IMR-90 (cell line): ENCODE measurements at places on chromosomes 4 and X. TPM values are rescaled to one million over a fixed set of nuclear protein-coding genes. Genes with fewer than 3 reads are reported as not detected.

GRCh38 chrX:115344885-115345614 is 55.5 kb downstream of the LUZP4 start:
- peak overlapping the region; percentile 76; the same call in 1 of the 2 replicates for H3K27ac ChIP-seq
- DNase-seq = peak; percentile 95
- H3K27me3 ChIP-seq = no peaks in the 10 kb centered on the region
- H3K4me1 ChIP-seq = no peaks in the 10 kb centered on the region; the same call in 1 of the 2 replicates

- peak overlapping the region; percentile 47 for H3K4me3 ChIP-seq
- peaks cover 2% of the 10 kb centered on the region; the same call in 1 of the 2 replicates for H3K4me1 ChIP-seq
- H3K36me3 ChIP-seq = no peaks in the 10 kb centered on the region
- peak overlapping the region; percentile 67 for H3K27ac ChIP-seq
- DNase-seq = no peak
- H3K27me3 ChIP-seq = peaks cover 4% of the 10 kb centered on the region; the same call in 1 of the 2 replicates
These were observed 44.2 kb downstream of the ZNF185 start for GRCh38 chrX:152942077-152942442.

- no peak overlapping the region for H3K4me3 ChIP-seq
- no peak overlapping the region for H3K27ac ChIP-seq
- no peaks in the 10 kb centered on the region for H3K27me3 ChIP-seq
- H3K36me3 ChIP-seq = no peaks in the 10 kb centered on the region
- no peak for DNase-seq
These were observed 115.5 kb downstream of the ARX start for GRCh38 chrX:24900234-24900633.

- no peak overlapping the region for H3K27ac ChIP-seq
- DNase-seq = no peak
- no peak overlapping the region for H3K4me3 ChIP-seq
- no peaks in the 10 kb centered on the region for H3K36me3 ChIP-seq
These were observed 201.1 kb downstream of the STPG2 start for GRCh38 chr4:97942137-97942536.

DNA sequence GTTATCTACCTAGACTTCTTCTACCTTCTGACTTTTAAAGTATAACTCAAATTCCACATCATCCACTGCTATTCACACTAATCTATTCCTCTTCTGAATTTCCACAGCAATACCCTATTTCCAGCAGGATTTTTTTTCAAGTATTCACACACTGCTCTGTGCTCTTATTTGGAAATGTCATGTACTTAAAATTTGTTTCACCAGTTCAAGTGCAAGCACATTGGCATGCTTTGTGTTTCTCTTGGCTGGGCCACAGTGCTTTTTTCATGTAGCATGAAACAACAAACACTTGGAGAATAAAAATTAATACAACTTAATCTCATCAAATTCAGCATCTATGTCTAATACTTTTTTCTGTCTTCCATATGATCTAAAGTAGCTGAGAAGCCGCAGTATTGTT is 161.8 kb upstream of the PCDH18 start:
- H3K4me1 ChIP-seq = no peaks in the 10 kb centered on the region; the same call in 1 of the 2 replicates
- H3K36me3 ChIP-seq = no peaks in the 10 kb centered on the region
- no peaks in the 10 kb centered on the region for H3K27me3 ChIP-seq
- no peak overlapping the region; the same call in 1 of the 2 replicates for H3K27ac ChIP-seq
- no peak overlapping the region for H3K4me3 ChIP-seq
- no peak for DNase-seq

CC2D2A gene
- polyA plus RNA-seq = 16.7 and 20.8 TPM in 2 replicates

SSX2 gene
- not detected in 2 replicates for polyA plus RNA-seq

DNA sequence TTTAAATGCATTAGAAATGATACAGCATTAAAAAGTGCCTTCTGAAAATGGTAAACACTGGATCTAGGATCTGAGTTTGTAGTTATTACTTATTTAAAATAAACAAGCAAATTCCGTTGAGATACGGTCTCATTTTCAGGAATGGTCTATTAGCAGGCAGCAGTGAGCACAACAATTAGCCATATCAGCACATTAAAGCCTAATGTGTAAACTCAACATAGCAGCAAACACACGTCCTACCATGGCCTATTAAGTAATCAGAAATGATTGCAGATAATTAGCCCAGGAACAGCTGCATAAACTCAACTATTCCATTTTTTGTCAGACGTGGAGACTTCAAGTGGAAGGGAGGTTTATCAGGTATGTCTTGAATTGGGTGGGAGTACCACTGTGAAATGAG is 61.8 kb downstream of the NEIL3 start:
- peaks cover 2% of the 10 kb centered on the region; the same call in 1 of the 2 replicates for H3K4me1 ChIP-seq
- H3K27me3 ChIP-seq = no peaks in the 10 kb centered on the region
- H3K27ac ChIP-seq = no peak overlapping the region
- no peaks in the 10 kb centered on the region for H3K36me3 ChIP-seq

VSIG1 gene
- not detected in 2 replicates for polyA plus RNA-seq

CENPVL3 gene
- polyA plus RNA-seq = not detected in 2 replicates

KLF8 gene
- polyA plus RNA-seq = 0.07 TPM in 2 replicates

GRCh38 chr4:7073526-7074390 is 5.9 kb upstream of the GRPEL1 start:
- H3K27ac ChIP-seq = no peak overlapping the region
- H3K4me3 ChIP-seq = no peak overlapping the region
- peaks cover 5% of the 10 kb centered on the region; the same call in 1 of the 2 replicates for H3K4me1 ChIP-seq
- peak; percentile 42 for DNase-seq
- H3K36me3 ChIP-seq = no peaks in the 10 kb centered on the region

- DNase-seq = no peak
- H3K4me3 ChIP-seq = no peak overlapping the region
- no peaks in the 10 kb centered on the region for H3K36me3 ChIP-seq
- no peak overlapping the region for H3K27ac ChIP-seq
- peaks cover 4% of the 10 kb centered on the region for H3K27me3 ChIP-seq
- H3K4me1 ChIP-seq = no peaks in the 10 kb centered on the region
These were observed 52.5 kb downstream of the TRPC5OS start for GRCh38 chrX:111928456-111928855.

- no peaks in the 10 kb centered on the region for H3K36me3 ChIP-seq
- H3K4me1 ChIP-seq = no peaks in the 10 kb centered on the region
- H3K27ac ChIP-seq = no peak overlapping the region
These were observed 49.3 kb upstream of the SLC7A11 start for GRCh38 chr4:138291431-138291830.

DNA sequence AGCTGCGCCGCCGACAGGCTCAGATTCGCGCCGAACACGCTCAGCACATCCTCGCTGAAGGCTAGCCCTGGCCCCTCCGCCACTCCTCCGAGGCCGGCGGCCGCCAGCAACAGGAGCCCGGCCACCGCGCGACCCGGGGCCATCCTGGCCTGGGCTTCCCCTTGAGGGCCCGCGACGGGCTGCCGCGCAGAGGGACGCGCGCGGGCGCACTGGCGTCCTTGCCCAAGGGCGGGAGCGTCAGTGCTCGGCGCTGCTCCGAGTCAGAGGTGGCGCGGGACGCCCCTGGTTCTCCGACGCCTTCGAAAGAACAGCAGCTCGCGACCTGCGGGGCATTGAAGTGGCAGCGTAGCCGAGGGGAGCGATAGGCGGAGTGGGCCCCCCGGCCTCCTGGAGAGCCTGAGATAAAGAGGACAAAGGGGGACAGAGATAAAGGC is 745 bp downstream of the SLC39A8 start:
- H3K36me3 ChIP-seq = no peaks in the 10 kb centered on the region
- no peak for DNase-seq
- H3K4me1 ChIP-seq = no peaks in the 10 kb centered on the region
- H3K4me3 ChIP-seq = peak overlapping the region; percentile 52
- H3K27ac ChIP-seq = no peak overlapping the region

GRCh38 chrX:30468471-30468870 is 109.1 kb downstream of the TASL start:
- H3K4me3 ChIP-seq = no peak overlapping the region
- no peaks in the 10 kb centered on the region for H3K4me1 ChIP-seq
- H3K27ac ChIP-seq = no peak overlapping the region
- H3K36me3 ChIP-seq = no peaks in the 10 kb centered on the region

PWWP3B gene
- not detected in 2 replicates for polyA plus RNA-seq
